ENCODE measurements at places on chromosomes 13 and 19.
A peak's percentile ranks its signal among the peaks of the same experiment; 100 is the strongest.

- DNase-seq: no peak
- no peak overlapping the region for H3K27ac ChIP-seq
- H3K4me1 ChIP-seq: no peaks in the 10 kb centered on the region
- H3K4me3 ChIP-seq: no peak overlapping the region
- H3K36me3 ChIP-seq: no peaks in the 10 kb centered on the region
- no peaks in the 10 kb centered on the region for H3K27me3 ChIP-seq
Observed at GRCh38 chr13:78129823-78130222, 211.2 kb upstream of the EDNRB start.

DNA sequence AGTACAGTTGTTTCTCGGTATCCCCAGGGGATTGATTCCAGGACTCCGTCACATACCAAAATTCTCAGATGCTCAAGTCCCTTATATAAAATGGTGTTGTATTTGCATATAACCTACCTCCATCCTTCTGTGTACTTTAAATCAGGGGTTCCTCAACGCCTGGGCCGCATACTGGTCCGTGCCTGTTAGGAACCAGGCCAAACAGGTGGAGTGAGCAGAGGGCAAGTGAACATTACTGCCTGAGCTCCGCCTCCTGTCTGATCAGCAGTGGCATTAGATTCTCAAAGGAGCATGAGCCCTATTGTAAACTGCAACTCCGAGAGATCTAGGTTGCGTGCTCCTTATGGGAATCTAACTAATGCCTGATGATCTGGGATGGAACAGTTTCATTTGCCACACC is 42.2 kb upstream of the KCTD4 start:
- H3K4me1 ChIP-seq: peaks cover 46% of the 10 kb centered on the region
- H3K27me3 ChIP-seq: no peaks in the 10 kb centered on the region
- no peaks in the 10 kb centered on the region for H3K36me3 ChIP-seq
- DNase-seq: no peak

GRCh38 chr19:4650159-4650558 is 10.8 kb downstream of the TNFAIP8L1 start:
- H3K27ac ChIP-seq: no peak overlapping the region
- H3K4me1 ChIP-seq: peaks cover 35% of the 10 kb centered on the region
- no peaks in the 10 kb centered on the region for H3K27me3 ChIP-seq
- no peak for DNase-seq
- H3K4me3 ChIP-seq: no peak overlapping the region

GRCh38 chr13:37752146-37752545 is 117.4 kb downstream of the TRPC4 start:
- H3K27me3 ChIP-seq: no peaks in the 10 kb centered on the region
- no peaks in the 10 kb centered on the region for H3K36me3 ChIP-seq
- H3K27ac ChIP-seq: no peak overlapping the region
- H3K4me1 ChIP-seq: no peaks in the 10 kb centered on the region
- no peak overlapping the region for H3K4me3 ChIP-seq

DNA sequence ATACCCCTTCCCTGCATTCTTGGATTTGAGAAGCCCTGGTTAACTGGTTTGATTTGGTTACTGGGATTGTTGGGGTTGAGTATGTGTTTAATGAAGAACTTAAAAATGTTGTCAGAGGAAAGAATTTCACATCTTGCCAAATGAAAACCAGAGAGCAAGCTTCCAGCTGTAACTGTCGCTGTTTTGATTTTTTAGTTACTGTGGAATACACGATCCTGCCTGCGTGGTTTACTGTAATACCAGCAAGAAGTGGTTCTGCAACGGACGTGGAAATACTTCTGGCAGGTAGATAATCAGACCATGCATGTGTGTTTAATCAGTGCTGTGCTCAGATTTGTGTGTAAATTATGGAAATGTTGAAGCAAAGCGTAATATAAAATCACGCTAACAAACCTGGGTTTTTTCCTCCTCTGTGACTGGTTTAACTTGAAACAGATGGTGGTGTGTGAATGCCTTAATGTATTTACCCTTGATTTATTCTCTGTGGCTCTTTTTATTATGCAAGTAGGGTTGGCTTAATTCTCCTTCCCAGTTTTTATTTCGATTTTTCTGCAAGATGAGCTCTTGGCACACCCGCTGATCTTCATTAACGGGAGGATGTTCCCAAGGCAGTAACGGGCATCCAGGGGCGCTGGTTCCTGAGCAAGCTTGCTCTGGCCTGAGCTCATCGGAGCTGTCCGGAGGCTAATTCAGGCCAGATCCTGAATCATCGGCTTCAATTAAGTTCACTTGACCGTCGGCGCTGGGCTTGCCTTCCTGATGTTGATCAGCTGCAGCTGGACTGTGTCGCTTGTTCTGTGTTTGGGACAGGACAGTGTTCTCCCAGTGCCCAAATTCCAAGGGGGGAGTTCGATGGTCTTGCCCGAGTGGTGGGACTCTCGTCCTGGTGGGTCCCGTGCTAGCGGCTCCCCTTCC is 16.0 kb downstream of the UPF1 start:
- peak overlapping the region; percentile 78 for H3K27ac ChIP-seq
- no peaks in the 10 kb centered on the region for H3K27me3 ChIP-seq

Measured in esophagus squamous epithelium (tissue), 5 donors.